ENCODE measurements at places on chromosomes 7 and 10.
A peak's percentile ranks its signal among the peaks of the same experiment; 100 is the strongest.

DNA sequence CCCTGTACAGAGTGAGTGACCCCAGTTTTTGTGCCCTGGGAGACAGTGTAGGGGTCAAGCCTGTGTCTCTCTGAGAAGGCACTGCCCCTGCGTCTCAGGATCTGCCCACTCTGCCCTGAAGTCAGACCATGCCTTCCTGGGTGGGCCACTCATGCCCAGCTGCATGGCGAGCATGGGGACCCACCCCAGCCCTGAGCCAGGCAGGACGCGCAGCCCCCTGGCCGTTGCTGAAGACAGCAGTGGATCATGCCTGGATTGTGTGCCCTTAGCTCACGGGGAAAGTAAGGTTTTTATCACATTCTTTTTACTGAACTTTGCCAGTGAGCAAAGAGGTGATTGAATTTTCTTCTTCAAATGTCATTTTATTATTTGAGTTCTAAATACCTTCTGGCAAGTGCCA, 66.2 kb downstream of the WDR37 start:
- DNase-seq, result no peak

DNA sequence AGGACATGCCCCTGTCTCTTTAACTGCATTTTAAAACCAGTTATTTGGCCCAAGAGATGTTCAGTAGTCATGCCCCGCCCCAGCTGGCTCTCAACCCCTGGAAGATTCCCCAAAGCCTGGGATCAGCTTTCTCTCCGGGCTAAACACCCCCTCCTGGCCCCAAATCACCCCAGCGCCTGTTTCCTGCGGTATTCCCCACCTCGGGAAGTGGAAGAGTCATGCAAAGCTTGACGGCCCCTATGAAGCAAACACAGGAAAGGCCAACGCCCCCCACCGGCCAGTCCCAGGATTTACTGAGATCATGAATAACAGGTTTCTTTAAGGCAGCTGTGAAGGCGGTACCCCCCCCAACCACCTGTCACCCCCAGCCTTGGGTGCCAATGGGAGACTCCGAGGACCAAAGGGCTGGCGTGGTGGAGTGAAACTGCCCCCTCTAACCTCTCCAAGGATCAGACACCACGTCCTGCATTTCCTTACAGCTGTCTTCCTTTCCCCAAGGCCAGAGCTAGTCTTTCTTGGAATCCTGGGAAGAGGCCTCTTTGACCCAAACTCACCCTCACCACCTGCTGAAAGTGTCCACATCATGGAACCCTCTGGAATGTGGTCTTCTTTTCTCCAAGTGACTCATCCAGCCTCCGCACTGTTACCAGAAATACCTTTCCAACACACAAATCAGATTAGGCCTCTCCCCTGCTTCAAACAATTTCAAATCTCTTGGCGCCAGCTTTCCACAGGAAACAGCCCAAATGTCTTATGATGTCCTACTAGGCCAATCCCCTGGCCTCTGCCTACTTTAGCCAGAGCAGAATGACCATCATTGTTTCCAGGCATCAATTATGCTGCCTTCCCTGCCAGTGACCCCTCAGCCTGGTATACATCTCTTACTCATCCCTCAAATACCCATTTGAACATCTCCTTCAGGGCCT, 301.5 kb downstream of the ZEB1 start:
- no peak for DNase-seq

GRCh38 chr7:70539205-70539604, 592.7 kb upstream of the GALNT17 start:
- DNase-seq, result no peak

GRCh38 chr10:55466806-55467504, 665.9 kb upstream of the PCDH15 start:
- no peak for DNase-seq

- no peak for DNase-seq
Observed at GRCh38 chr7:39324139-39324760, 242.0 kb upstream of the YAE1 start.

- no peak for DNase-seq
Observed at GRCh38 chr10:49382826-49383225, 13.1 kb downstream of the DRGX start.

DNA sequence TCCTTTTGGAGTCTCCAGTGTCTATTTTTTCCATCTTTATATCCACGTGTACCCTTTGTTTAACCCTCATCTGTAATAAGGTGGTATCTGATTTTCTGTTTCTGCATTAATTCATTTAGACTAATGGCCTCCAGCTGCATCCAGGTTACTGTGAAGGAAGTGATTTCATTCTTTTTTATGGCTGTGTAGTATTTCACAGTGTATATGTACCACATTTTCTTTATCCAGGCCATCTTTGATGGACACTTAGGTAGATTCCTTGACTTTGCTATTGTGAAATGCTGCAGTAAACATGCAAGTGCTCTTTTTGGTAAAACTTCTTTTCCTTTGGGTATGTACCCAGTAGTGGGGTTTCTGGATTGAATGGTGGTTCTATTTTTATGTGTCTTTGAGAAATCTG, 128.0 kb upstream of the MTPN start:
- no peak for DNase-seq

GRCh38 chr7:45567713-45568112, 6.5 kb upstream of the ADCY1 start:
- no peak for DNase-seq

- DNase-seq, result no peak
Observed at GRCh38 chr10:122632031-122632430, 67.6 kb downstream of the C10orf120 start.

DNA sequence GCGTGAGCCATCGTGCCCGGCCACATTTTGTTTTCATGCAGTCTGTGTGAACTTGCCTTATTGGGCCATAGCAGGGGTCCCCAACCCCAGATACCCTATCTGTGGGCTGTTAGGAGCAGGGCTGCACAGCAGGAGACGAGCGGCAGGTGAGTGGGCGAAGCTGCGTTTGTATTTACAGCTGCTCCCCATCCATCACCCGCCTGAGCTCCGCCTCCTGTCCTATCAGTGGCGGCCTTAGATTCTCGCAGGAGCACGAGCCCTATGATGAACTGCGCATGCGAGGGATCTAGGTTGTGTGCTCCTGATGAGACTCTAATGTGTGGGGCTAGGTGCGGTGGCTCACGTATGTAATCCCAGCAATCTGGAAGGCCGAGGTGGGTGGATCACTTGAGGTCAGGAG, 293.9 kb downstream of the CAMK1D start:
- no peak for DNase-seq

- DNase-seq, result no peak
Observed at GRCh38 chr7:34207810-34208209, 302.5 kb downstream of the BMPER start.

DNA sequence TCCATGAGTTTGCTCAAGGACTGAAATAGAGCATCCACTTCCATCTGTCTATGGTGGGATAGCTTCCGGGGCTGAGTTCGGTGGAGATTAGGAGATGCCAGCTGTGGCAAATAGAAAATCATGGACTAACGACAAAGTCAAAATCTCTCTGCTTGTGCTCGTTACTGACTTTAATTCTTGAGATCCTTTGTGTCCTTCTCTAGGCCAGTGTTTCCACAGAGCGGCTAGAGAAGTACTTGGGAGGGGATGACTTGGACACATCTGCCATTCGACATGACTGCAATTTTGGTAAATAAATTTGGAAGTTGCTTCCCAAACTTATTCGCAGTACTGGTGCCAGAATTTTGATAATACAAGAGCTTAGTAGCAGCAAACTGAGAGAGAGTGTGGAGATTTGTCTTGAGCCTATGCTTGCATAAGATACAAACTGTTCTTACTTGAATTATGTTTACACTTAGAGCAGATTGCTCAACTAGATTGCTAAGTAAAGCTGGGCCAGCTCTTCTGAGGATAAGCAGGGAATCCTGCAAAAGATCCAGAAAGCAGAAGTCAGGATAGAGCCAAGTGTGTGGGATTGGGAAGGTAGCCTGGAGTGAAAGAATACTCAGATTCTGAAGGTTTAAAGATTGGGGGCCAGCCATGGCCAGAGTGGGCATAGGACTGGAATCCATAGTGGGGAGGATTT, 27.6 kb downstream of the ABCC2 start:
- no peak for DNase-seq

DNA sequence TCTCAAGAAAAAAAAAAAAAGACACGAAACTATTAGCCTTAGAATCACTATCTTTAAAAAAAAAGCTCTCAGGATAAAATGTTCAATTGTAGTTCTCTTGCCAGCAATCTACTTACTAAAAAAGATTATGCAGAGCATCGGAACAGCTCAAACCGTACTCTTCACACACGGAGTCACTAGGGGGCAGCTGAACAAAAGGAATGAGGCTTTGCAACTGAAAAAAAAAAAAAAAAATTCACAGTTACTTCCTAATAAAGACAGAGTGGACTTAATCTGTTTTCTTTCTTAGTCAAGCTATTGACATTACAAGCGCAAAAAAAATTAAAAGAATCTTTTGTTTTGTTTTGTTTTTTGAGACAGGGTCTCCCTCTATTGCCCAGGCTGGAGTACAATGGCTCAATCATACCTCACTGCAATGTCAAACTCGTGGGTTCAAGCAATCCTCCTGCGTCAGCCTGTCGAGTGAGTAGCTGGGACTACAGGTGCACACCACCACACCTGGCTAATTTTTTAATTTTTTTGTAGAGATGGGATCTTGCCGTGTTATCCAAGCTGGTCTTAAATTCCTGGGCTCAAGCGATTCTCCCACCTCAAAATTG, 11.5 kb downstream of the PMS2 start:
- DNase-seq, result peak; percentile 26

- DNase-seq, result no peak
Observed at GRCh38 chr7:42611289-42611928, 300.5 kb downstream of the C7orf25 start.

DNA sequence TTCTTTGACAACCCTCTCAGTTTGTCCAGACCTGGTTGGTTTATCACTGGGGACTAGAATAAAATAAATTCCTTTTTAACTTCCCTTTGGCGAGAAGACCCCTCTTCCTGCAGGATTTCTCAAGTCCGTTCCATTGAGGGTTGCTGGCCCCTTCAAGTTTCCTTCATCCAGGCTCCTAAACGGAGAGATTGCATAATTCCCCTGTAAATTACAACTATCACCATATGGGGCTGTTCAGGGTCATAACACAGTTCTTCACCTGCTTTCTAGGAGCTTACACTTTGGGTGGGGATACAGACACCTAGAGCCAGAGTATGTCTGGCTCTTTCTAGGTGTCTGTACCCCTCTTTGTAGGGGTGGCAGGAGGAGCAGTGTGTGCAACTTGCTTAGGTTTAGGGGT, 3.3 kb upstream of the COPS6 start:
- no peak for DNase-seq

DNA sequence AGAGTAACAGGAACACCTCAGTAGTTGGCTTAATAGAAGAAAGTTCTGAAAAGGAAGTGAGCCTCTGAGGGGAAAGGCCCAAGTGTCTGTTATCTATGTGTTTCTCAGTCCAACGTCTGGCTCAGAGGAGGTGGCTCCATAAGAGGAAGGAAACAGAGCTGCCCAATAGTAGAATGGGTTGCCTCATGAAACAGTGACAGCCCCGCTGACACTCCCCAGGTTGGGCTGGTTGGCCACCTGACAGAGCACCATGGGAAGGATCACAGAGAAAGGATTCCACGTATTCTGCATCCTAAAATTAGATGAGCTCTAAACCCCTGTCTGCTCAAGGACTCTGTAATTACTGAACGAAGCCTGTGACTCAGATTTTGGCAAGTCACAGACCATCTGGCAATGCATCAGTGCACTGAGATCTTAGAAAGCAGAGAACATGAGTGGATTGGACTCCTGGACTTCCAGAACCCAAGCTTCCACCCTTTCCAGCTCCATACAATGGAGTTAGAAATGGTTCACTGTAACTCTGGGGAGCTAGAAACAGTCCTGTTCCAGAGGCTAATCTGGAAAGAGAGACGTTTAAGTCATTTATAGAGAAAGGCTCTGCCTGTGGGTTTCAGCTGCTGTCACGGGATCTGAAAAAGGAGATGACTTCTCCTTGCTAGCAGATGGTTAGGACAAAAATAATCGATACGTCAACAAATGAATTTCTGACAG, 2.9 kb downstream of the PKD2L1 start:
- DNase-seq, result no peak

DNA sequence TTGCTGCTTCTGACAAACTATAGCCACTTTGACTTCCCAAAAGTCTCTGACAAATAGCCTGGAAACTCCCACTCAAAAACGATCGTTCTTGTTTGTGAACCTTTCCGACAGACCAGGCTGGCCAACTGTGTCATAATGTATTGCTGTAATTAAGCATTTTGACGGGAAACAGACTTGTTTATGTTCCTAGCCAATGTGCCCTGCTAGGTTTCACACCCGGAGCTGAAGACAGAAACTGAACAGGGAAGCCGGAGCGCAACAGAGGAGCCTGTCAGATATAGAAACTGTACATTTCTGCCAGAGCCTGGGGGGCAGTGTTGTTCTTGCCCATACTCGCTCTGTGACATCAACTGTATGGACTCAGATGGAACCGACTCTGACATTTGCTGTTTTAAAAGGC, 55.3 kb upstream of the C7orf33 start:
- DNase-seq, result no peak

GRCh38 chr10:18260310-18260922, 120.2 kb downstream of the CACNB2 start:
- no peak for DNase-seq

Measured in GM04503 (cell line).